ENCODE measurements at places on chromosomes 7 and 10. TPM values are rescaled to one million over a fixed set of nuclear protein-coding genes. Genes with fewer than 3 reads are reported as not detected.

The CPA2 gene
- polyA plus RNA-seq: 4,704 TPM

The SPOCK2 gene
- 5.2 TPM for polyA plus RNA-seq

The C10orf53 gene
- not detected for polyA plus RNA-seq

The IFIT3 gene
- polyA plus RNA-seq: 18.0 TPM

The RTKN2 gene
- 0.07 TPM for polyA plus RNA-seq

The HOXA2 gene
- 1.0 TPM for polyA plus RNA-seq

The CYP3A7 gene
- 0.10 TPM for polyA plus RNA-seq

The ANKRD30A gene
- polyA plus RNA-seq: not detected

The TMEM72 gene
- polyA plus RNA-seq: 0.03 TPM

The HOXA6 gene
- polyA plus RNA-seq: 1.5 TPM

The STAG3 gene
- polyA plus RNA-seq: 0.52 TPM

The GPRIN2 gene
- 0.11 TPM for polyA plus RNA-seq

The COL28A1 gene
- 3.0 TPM for polyA plus RNA-seq

The CLDN3 gene
- polyA plus RNA-seq: 96.5 TPM

The ZNF727 gene
- 1.1 TPM for polyA plus RNA-seq

The PON1 gene
- polyA plus RNA-seq: 0.12 TPM

The GRID2IP gene
- 0.11 TPM for polyA plus RNA-seq

The KCNH2 gene
- 3.4 TPM for polyA plus RNA-seq

The RELN gene
- polyA plus RNA-seq: 0.59 TPM

The ASB15 gene
- not detected for polyA plus RNA-seq

The ATOH7 gene
- 0.32 TPM for polyA plus RNA-seq

The RNF148 gene
- polyA plus RNA-seq: 0.08 TPM

The C10orf88 gene
- polyA plus RNA-seq: 2.4 TPM

The CLEC5A gene
- polyA plus RNA-seq: 0.15 TPM

The MUC3A gene
- polyA plus RNA-seq: 0.58 TPM

The TRIP6 gene
- 51.7 TPM for polyA plus RNA-seq

The PNLIPRP2 gene
- not detected for polyA plus RNA-seq

Measured in adipose tissue (tissue), 3 donors.